Esophagus squamous epithelium (tissue), 5 donors: ENCODE measurements at places on chromosomes 5 and 9.

DNA sequence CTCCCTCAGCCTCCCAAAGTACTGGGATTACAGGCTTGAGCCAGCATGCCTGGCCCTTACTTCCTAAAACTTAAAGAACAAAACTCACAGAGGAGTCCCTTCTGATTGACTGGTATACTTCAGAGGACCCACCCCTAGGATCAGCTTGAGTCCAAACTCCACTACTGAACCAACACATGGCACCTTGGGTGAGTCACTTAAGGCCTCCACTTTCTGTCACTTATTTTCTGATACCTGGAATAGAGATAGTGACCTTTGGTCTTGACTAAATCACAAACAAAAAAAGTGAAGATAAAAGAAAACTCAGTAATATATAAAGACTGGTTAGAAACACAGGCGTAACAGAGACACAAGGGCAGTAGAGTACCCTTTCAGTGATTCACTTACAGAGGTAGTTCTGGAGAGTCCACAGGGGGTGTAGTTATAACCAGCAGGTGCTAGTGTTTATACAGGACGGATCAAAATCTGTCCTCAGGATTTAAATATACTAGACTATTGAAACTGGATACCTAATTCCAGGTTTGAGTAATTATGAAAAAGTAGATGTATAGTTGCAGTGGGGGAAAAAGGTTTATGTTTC, 274.3 kb upstream of the ANKRD55 start:
- no peak for DNase-seq

DNA sequence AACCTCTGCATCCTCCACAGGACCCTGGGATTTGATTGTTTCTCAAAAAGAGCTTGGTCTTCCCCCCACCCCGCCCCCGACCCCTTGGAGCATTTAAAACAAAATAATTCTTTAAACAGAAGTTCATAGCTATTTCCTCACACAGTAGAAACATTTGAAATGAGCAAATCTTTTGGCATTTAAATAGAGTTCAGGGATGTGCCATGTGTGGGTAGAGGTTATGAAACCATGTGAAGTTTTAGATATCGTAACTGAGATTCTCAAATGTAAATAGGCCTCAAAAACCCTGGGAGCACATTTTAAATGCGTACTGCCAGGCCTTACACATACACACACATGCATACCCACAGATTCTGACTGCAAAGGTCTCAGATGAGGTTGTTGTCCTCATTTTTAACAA, 66.5 kb downstream of the EPB41L4B start:
- DNase-seq = no peak

GRCh38 chr9:71302776-71303175, 181.4 kb upstream of the TRPM3 start:
- DNase-seq = no peak

- DNase-seq = no peak
These were observed 6.0 kb downstream of the KIF2A start for GRCh38 chr5:62312036-62312435.

DNA sequence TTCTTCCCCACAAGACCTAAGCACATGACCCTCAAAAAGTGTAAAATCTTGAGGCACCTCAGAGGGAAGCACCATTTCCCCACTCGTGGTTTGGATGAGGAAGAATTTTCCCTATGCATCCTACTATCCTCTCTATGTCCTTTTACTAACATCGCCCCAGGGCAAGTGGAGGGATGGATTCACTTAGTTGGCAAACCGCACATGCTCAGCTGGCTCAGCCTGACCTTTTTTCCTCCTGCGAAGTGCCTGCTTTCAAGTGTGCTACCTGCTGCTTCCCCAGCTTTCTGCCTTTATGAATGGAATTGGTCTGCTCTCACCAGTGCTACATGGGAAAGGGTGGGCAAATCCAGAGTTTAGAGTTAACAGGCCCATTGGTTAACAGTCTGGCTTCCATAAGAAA, 56.6 kb upstream of the IFNK start:
- DNase-seq = no peak

- no peak for DNase-seq
These were observed 2.0 kb downstream of the TMEM268 start for GRCh38 chr9:114613087-114613486.

- no peak for DNase-seq
These were observed 18.0 kb upstream of the JADE2 start for GRCh38 chr5:134507452-134507851.

- DNase-seq = no peak
These were observed 116.5 kb upstream of the FBXL7 start for GRCh38 chr5:15383469-15383868.

- DNase-seq = no peak
These were observed 55.5 kb upstream of the FUBP3 start for GRCh38 chr9:130523921-130524320.

- DNase-seq = no peak
These were observed 511.3 kb downstream of the TLR4 start for GRCh38 chr9:118215549-118215948.

DNA sequence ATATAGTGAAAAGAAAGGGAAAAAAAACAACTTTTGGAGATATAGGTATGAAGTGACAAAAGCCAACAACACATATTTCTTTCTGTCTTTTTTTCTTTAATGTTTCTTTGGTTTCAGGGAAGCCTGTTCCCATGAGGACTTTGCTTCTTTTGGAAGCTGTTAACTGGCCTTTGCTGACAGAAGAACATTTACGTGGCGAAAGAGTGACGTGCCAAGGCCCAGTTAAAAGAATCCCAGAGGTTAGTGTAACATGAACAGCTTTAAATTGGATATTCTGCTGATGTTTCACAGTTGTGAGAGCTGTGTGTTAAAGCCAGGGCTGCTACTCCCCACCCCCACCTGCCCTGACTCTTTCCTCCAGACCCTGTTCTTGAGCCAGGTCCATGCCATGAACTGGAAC, 275.9 kb downstream of the CRB2 start:
- DNase-seq = no peak

DNA sequence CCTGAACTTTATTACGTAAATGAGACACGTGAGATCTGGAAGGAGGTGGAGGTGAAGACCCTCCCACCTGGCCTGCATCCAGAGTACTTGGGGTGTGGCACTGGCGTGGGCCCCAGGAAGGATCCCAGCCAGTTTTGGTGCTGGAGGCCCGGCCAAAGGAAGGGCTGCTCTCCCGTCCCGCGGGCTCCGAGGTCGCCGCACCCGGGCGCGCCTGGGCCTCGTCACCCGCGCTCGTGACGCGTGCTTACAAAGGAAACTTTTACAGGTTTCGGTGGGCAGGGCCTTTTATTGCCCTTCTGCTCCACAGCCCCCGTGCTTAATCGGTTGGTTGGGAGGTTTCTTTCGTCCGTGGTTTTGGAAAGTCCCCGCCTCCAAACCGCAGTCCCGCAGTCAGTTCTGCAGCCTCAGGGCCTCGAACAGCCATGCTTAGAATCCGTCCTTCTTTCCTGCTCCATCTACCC, 29.2 kb downstream of the CDKN2A start:
- no peak for DNase-seq

DNA sequence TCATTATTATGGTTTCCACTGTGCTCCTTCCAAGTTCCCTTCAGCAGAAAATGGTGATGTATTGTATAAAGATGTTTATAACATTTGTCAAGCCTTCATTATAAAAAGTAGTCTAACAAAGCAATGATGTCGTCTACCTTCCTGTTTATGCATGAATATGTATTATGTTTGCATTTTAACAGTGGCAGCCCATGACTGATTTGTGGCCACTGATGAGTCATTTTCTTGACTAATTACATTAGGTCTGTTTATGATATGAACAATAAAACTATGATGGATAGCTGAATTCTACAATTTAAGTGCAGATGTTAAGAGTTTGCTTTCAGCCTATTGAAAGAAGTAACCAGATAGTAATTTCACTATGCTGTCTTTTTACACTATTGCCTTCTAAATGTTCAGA, 75.4 kb upstream of the ADAMTS19 start:
- no peak for DNase-seq

- no peak for DNase-seq
These were observed 9.5 kb downstream of the MTAP start for GRCh38 chr9:21811914-21812313.

- DNase-seq = no peak
These were observed 41.5 kb downstream of the EDIL3 start for GRCh38 chr5:84343171-84343570.

DNA sequence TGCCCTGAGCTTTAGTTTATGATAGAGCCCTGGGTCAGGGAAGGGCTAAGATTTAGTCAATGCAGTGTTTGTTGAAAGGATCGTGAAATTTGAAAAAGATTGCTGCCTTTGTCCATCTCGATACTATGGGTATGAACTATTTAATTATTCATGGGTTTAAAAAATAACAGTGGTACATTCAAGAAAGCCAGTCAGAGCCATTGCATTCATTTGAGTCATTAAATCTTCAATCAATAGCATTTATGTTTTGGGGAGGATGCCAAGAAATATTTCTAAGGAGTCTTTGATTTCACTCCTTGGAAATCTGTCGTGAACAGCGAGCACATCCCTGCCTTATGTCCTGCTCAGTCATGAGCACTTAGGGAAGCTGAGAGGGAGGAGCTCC, 54.4 kb upstream of the LRRTM2 start:
- DNase-seq = no peak

- no peak for DNase-seq
These were observed 4.2 kb upstream of the CTNNAL1 start for GRCh38 chr9:109017493-109017892.

- DNase-seq = no peak
These were observed 64.9 kb downstream of the DOCK2 start for GRCh38 chr5:169701910-169702451.

GRCh38 chr5:16313761-16314160, 134.2 kb upstream of the MARCHF11 start:
- no peak for DNase-seq

DNA sequence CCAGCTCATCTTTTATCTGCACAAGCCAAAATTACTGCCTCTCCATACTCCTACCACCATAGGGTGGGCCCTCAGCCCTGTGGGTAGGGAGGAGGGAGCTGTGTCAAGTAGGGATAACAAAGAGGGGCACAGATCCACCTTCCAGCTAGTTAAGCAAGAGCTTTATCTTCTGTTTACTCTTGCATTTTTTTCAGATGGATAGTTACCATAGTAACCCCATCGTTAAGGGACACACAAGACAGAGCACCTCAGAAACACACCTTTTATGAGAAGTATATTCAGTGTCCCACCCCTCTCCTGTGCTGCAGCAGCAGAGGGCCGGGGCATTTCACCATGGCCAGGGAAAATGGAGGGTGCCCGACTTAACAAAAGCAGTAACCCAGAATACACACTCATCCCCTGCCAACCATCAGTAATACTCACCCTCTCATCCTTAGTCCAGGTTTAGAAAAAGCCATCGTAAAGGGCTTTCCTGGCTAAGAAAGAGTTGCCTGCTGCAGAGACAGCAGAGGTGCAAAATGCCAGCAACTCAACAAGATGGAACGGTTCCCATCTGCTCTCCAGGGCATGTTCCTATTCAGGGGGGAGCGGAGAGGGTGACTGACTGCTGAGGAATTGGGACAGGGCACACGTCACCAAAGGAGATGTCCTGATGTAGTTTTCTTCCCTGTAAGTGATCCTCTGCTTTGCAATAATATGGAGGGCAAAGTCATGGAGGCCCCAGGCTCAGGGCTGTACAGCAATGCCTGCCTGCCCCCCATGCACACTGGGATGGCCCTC, 25.1 kb downstream of the MACROH2A1 start:
- no peak for DNase-seq

- no peak for DNase-seq
These were observed 56.7 kb upstream of the TAF11L2 start for GRCh38 chr5:17441351-17441750.

DNA sequence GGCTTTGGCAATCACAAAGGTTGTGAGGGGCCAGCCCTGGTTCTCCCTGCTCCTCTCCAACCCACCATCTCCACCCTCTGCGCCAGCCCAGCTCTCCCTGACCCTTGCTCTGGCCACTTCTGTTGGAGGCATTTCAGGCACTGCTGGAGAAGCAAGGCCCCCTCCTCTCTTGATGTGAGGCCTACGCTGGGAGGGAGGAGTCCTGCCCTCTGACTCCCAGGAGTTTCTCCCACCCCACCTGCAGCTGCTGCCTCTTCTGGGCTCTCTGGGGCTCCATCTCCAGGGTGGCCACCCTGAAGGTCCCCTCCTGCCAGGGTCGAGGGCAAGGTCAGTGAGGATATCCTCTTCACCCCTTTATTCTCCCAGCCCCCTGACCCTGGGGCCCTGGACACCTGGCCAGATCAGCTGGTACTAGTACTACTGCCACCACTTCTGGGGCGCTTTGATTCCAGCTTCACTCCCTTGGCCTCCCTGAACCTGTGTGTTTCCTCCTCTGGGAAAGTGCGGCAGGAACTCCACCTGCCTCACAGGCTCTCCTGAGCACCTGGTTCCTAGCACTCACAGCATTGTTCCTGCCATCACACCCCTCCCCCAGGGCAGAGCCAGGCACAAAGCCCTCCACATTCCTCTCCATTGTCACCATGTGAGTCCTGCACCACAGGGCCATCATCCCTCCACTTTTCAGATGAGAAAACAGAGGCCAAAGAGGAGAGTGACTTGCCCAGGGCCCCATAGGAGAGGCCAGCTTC, 23.8 kb upstream of the TDRD7 start:
- DNase-seq = no peak

DNA sequence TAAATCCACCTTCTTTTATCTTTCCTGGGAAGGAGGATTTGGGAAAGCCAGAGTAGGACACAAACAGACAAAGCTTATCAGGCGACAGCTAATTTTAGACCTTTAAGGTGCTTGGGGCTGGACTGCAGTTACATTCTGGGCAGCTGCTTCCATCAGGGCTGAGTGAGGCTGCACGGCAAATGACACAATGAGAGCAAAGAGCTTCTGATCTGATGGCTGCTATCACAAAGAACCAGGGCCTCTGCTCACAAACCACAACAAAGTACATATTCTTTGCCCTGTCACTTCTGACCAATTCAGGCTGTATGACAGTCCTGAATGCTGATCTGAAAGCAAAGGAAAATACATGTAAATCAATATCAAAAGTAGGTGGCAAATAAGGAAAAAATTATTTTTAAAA, 93.1 kb downstream of the MRPS27 start:
- DNase-seq = no peak

- DNase-seq = no peak
These were observed 107.2 kb downstream of the TTLL11 start for GRCh38 chr9:121985792-121986494.

DNA sequence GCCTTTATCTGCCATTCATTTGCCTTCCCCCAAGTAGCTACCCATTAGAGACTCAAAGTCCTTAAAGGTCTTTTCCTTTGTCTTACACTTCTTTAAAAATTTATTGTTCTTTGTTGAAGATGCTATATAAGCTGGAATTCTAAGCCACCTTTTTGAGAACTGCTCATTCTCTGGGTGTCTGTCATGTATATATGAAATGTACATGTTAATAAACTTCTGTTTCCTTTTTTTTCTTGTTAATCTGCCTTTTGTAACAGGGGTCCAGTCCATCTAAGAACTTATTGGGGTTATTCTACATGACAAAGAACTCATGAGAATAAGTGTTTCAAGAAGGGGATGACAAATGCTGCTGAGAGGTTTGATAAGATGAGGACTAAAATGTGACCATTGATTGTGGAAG, 41.5 kb downstream of the PCDHAC2 start:
- DNase-seq = no peak
